ENCODE measurements at places on chromosomes 6 and 20.

DNA sequence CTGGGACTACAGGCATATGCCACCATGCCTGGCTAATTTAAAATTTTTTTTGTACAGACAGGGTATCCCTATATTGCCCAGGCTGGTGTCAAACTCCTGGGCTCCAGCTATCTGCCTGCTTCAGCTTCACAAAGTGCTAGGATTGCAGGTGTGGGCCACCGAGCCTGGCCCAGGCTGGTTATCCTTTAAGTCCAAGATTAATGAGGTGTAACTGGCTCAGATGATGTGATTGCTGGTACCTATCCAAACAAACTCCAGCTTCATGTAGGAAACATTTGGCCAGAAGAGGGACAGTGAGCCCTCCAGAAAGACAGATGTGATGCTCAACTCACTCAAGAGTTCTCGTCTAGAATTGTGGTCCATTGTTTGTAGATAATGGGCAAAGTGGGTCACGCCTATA, 9.2 kb upstream of the ZNF318 start:
- DNase-seq: no peak

- no peak for DNase-seq
These were observed 16.9 kb downstream of the CCR6 start for GRCh38 chr6:167139761-167140160.

- DNase-seq: no peak
These were observed 45.9 kb downstream of the ELOVL5 start for GRCh38 chr6:53302678-53303360.

- no peak for DNase-seq
These were observed 18.9 kb downstream of the SDCBP2 start for GRCh38 chr20:1310071-1310470.

DNA sequence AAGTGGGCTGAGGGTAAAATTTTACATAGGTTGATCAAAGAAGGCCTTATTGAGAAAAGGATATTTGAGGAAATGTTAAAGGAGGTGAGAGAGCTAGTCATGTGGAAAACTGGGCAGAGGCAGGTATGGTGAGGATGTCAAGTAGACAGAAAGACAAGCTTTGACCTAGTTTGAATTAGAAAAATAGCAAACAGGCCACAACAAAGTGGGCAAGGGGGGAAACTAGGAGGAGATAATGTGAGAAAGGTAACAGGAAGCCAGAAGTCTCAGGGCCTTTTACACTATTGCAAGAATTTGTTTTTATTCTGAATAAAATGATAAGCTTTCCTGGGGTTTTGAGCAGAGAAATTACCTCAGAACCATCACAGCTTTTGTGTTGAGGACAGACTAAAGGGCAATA, 115.7 kb downstream of the RWDD2A start:
- DNase-seq: no peak

DNA sequence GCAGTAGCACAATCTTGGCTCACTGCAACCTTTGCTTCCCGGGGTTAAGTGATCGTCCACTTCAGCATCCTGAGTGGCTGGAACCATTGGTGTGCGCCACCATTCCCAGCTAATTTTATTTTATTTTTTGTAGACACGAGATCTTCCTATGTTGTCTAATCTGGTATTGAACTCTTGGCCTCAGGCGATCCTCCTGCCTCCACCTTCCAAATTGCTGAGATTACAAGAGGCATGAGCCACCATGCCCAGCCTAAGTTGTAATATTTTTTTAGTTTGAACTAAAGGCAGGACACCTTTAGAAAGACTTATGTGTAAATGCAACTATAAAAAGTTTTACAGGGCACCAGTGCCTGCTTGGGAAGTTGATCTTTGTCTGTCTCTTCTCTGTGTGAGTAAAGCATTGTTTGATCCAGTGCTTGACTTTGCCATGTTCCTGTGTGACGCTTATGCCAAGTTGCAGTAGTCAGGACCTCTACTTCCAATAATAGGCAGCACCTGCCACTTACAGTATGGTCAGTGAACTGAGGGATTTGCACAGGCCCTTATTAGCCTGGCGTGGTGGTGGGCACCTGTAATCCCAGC, 46.9 kb downstream of the JARID2 start:
- DNase-seq: no peak

DNA sequence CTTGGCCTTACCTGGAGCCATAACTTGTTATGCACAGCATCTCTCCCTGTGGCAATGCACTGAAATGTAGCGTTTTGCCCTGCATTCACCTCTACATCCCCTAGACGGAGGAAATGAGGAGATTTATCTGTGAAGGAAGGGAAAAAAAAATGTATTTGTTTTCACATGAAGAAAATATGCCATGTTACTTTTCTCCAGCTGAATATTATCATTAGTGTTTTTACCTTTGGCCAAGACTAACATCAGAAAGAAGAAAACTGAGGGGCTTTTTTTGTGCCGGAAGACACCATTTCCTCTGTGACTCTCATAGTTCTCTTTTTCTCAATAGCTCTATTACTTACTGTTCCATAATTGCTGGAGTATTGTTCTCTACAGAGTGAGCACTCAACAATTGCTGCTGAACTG, 280.4 kb downstream of the PTPRK start:
- no peak for DNase-seq

DNA sequence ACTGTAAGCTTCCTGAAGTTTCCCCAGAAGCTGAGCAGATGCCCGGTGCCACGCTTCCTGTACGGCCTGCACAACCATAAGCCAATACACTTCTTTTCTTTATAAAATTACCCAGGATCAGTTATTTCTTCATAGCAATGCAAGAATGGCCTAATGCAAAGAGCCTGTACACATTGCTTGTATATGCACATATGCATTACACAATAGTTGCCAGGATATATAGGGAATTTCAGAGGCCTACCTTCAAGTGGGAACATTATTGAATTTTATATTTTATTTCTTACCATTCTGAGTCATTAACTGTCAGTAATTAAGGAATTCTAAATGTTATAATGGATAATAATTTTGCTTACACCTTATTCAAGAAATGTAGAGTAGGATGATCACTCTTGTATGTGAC, 60.0 kb upstream of the TXNDC5 start:
- no peak for DNase-seq

GRCh38 chr20:50354721-50355589, 155.2 kb upstream of the PTPN1 start:
- no peak for DNase-seq

DNA sequence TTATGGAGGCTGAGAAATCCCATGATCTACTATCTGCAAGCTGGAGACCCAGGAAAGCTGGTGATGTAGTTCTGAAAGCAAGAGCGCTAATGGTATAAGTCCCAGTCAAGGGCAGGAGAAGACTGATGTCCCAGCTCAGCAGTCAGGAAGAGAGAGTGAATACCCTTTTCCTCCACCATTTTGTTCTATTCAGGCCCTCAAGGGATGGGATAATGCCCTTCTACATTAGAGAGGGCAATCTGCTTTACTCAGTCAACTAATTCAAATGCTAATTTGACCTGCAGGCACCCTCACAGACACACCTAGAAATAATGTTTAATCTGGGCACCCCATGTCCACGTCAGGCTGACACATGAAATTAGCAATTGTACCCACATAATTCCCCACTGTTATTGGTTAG, 10.8 kb upstream of the FYN start:
- DNase-seq: no peak

DNA sequence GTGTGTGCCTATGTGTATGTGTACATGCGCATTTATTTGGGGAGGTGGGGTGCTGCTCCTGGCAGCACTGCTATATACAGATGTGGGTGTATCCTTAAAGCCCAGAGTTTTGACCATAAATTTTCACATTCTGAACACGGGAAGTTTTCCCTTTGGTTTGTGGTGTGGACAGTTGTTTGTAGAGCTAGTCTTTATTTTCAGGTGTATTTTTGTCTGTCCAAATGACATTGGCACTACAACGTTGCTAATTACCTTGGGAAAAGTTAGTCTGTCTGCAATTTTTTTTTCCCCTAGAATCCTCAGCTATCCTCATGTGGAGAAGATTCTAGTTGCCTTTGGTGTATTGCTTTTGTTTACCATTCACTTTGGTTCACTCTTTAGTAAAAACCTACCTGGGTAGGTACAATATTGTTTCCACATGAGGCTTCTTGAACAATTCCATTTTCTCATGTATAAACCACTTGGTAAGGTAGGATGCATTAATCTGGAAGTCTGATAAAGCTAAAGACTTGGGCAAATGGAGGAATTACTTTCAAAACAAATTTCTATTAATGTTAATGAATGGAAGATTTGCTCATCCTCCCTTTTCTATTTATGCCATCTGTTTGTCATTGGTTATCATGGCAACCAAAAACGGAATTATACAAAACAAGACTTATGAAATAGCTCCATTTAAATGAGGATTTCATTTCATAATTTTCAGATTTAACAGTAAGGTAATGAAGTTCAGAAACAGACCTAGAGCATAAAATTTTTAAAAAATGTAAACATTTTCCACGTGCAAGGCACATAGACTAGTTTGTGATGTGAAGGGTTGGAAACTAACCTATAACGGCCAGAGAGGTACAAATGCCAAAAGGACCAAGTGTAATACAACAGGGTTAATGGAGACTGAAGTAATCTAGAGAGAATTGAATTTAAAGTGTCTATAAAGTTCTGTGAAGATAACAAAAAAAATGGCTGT, 3.9 kb downstream of the CCN2 start:
- no peak for DNase-seq

- DNase-seq: no peak
These were observed 25.3 kb downstream of the BFSP1 start for GRCh38 chr20:17505636-17506517.

GRCh38 chr6:14231501-14232280, 114.1 kb downstream of the CD83 start:
- DNase-seq: no peak

GRCh38 chr6:37347177-37347576, 6.6 kb upstream of the RNF8 start:
- no peak for DNase-seq

GRCh38 chr6:5215799-5216198, 45.0 kb downstream of the LYRM4 start:
- DNase-seq: no peak

DNA sequence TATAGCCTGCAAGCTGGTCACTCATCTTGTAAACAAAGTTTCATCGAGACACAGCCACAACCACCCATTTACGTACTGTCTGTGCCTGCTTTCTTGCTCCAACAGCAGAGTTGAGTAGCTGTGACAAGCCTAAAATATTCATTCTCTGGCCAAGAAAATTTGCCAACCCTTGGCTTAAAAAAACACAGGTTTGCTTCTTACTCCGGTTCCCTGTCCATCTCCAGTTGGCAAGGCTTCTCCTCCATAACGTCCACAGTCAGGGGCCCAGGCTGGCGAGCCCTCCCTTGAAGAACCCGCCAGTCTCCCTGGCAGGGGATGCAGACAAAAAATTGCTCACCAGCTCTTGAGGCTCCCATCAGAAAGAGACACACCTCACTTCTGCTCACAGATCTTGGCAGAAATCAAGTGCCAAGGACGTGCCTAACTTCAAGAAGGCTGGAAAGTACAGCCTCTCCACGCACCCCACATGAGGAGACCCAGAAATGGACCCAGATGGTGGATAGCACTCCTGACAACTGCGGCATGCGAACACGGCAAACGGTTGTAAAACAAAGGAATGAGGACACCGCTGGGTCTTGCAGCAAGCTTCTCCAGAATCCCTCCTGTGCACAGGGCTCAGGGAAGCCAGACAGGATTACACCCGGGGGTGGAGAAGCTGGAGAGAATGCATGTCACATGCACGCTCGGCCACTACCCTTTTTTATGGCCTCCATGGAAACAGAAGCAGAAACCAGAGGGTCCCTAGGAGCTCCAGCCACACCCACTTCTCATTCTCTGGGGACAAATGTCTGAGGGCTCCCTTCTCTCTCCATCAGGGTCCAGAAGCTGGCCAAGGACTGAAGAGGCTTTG, 59.8 kb upstream of the SIRPA start:
- DNase-seq: no peak

DNA sequence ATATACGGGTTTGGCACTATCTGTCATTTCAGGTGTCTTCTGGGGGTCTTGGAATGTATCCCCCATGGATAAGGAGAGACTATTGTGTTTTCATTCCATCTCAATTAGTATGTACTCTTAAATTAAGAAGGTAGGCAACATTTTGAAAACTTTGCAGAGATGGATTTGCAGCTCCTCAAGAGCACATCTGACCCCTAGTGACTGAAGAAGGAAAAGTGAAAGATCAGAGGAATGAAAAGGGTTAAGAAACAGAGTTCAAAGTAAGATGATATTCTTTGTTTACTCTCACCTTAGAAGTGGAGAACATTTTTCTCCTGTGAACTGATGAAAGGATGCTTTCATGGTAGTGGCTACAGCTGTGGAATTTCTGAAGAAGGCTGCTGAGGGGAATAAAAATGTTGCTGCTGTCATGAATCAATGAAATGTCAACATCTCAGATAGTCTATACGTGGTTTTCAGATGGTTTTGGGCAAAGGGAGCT, 41.5 kb downstream of the SH3BGRL2 start:
- no peak for DNase-seq

DNA sequence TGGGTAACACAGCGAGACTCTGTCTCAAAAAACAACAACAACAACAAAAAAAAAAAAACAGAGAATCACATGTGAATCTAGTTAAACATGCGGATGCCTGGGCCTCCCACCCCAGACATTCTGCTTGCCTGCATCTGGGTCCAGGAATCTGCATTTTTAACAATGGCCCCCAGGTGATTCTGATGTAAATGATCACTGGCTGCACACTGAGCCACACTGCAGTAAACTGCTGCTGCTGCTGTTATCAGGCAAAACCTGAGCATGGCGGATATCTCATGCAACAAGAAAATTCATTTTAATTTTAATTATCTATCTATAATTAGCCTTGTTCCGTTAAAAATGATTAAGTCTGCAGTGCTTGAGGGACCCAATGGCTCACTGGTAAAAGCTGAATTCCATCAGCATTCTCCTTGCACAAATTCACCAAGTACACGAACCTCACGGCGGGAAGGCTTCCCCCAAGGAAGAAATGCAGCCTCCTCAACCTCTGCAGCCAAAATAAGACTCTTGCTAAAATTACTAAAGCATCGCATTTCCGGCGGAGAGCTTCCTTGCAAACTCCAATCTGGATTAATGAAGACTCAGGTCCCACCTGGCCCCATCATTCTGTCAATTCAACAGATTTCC, 81.6 kb upstream of the SNX9 start:
- no peak for DNase-seq

DNA sequence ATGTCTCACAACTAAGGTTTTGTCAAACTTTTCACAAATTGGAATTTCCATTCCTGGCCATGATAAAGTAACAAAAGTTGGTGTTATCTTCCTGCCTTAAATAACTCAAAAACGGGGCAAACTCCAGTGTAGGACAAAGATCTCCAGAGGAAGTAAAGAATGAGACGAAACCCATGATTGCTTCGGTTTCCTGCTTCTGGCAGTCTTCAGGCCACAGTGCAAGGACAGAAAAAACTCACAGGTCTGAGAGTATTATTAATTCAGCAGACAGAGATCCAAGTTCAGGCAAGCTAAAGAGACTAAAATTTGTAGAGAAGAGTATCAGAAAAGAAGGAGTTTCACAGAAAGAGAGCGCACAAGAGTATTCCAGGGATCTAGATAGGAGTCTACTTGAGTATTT, 64.8 kb upstream of the RCAN2 start:
- DNase-seq: no peak

DNA sequence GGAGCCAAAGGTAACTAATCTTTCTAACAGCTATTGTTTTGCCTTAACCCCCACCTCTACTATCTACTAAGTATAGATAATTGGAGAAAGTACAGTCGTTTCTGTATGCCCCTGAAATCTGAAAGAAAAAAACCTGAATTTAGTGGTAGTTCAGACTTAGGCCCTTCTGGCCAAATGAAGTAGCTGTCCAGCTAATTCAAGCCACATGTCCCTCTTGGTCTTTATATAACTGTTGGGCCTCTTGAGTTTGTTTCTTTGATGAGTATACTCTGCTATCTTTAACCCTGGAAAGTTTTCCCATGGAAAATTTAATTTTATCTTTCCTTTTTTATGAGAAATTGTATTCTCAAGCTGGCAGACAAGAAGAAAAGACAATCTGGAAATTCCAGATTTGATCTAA, 73.0 kb upstream of the FAM8A1 start:
- no peak for DNase-seq
